ENCODE measurements at places on chromosomes 5 and 9.

GRCh38 chr5:177601577-177602457 lies 1.9 kb downstream of the B4GALT7 start:
- no peak for DNase-seq

DNA sequence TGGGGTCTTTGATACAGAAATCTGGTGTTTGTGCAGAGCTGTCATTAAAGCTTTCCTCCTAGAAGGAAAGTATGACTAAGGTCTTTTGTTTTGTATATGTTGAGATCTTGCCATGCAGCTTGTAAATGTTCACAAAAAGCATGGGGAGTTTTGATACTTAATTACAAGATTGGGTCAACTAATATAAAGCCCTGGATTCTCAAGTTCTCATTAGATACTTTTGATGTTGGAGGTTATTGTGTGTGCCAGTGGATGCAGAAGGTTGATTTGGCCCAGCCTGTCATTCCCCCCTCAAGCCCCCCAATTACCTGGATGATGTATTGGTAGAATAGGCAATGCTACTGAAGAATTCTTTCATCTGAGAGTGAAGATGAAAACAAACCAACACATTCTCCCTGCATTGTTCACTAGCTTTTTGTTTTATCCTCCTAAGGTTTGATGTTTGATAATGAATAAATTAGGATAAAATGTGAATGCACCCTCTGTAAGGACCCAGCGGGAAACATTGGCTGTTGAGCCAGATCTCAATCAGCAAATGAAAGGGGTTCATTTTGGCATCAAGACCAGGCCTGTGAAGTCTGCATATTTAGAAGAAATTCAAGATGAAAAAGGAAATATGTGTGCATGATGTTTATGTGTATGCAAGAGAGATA lies 61.9 kb upstream of the ADAMTS19 start:
- DNase-seq, result no peak

GRCh38 chr9:130499804-130500263 lies 55.1 kb downstream of the ASS1 start:
- DNase-seq, result no peak

DNA sequence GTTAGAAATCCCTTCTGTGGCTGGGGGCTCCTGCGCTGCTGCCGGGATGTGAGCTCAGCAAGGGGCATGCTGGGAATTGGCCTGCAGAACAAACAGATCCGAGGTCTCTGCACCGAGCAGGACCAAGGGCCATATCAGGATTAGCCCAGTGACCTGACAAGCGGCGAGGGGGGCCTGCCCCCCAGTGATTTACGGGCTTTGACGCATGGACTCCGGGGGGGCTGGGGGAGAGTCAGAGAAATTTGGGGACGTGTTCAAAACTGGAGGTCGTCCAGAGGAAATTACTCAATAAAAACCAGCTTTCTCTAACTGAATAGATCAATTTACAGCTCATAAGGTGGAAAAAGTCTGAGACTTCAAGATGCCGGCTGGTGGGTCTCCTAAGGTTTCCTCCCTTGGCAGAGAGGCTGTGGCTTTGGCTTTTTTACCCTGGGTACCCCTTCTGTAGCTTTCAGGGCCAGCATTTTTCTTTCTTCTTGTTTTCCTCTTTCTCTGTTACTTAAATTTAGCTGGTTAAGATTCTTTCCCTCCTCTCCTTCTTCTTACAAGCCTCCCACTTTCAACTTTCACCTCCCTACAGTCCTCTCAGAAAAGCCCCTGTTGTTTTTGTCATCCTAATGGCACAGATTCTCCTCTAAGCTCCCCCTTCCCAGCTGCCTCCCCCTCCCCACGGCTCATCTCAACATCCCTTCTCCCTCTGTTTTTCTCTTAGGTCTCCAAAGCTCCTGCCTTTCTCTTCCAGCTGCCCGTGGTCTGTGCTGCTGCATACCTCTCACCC lies 551.0 kb downstream of the CCDC171 start:
- no peak for DNase-seq

DNA sequence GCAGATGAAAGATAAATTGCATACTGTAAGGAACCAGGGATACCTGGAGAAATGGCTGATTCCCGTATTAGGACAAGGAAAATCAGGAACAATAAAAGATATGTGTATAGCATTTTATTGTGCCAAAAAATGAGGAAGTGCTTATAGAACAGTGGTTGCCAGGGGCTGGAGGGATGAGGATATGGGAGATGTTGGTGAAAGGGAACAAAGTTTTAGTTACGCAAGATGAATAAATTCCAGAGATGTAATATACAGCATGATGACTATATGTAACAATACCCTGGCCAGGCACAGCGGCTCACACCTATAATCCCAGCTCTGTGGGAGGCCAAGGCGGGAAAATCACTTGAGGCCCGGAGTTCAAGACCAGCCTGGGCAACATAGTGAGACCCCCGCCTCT lies 101.8 kb downstream of the CDK5RAP2 start:
- DNase-seq, result no peak

- no peak for DNase-seq
These were observed 96.4 kb upstream of the EDIL3 start for GRCh38 chr5:84480873-84481637.
